Activated CD8-positive, alpha-beta T cell treated with anti-CD3 and anti-CD28 coated beads, Interleukin-2, amount 10 ng/mL, durations not matched to agents 7 days and 5 days (primary cell): ENCODE measurements at places on chromosomes 3 and 15. TPM values are rescaled to one million over a fixed set of nuclear protein-coding genes. Genes with fewer than 3 reads are reported as not detected.

DNA sequence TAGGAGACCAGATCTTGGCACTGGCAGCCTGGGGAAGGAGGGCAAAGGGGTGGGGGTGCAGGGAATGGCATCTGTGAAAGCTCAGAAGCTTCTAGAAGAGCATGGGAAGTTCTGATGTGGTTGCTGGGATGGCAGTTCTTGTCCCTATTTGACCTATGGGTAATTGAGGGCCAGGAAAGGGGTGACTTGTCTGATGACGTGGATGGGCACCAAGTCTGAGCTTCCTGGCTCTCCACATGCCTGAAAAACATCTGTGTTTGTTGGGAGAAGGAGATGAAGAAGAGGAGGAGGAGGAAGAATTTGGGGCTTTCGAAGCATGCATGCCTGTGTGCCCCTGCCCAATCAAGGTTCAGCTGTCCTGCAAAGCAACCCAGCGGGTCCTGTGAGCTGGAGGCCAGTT is 158.8 kb downstream of the SMAD6 start:
- no peak for DNase-seq

DNA sequence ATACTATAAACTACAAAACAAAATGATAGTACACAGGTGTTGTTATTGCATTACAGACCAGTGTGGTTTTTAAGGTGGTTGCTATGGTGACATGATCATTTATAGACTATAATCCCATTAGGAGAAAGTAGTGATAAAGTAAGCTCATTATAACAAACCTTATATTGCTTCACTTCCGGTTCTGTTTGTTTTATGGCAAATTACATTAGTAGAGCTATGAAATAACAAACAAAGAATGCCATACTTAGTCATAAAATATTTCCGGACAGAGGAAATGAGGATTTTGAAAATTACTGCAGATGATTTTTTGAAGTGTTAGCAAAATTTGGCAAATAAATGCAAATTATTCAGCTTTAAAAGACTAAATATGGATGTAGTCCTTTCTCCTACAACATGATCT is 640.4 kb upstream of the ARPP21 start:
- DNase-seq, result no peak

Gene CCR1
- 41.4 TPM for total RNA-seq

DNA sequence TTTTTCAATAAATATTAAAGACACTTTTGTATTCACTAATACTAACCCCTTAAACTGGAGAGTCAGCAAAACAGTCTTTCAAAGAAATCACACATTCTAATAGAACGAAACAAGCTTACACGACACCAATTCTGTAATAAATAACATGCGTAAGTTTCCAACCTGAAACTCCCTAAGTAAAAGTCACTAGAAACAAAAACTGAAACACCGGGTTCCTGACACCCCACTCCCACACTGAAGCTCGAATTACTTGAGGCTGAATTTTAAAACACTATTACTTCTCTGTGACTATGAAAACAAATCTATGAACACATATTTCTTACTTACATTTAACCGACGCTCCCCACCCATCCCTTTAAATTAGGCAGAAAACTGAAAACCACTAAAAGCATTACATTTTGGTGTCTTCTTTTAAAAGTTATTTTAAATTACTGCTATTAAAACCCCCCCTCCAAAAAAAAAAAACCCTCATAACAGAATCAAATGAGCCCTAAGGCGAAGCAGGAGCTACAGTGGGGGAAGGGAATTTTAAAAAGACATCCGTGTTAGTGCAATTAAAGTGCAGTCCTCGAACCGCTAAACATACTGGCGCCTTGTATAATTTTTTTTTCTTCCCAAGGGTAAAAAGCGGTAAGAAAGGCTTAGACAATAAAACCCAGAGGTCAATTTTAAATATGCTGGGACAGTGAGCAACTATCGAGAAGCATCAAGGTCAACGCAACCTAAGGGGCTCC is 878 bp downstream of the SPPL2A start:
- DNase-seq, result peak; percentile 33

Gene UBP1
- total RNA-seq, result 64.6 TPM

DNA sequence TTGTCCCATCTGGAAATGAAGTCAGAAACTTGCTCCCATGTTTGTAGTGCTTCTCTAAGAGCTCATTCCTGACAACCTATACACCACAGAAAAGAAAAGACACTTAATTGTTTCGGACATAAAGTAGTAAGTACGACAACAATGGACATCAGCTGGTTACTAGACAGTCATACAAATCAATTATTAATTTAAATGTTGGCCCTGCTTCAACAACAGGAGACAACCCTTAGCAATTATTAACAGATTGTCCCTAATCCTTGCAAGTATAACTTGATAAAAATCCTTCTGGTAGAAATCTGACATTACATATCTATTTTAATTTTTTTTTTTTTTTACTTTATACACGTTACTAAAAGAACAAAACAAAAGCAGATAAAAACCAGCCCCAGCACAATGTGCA is 29.8 kb downstream of the ERICH6 start:
- DNase-seq, result no peak

DNA sequence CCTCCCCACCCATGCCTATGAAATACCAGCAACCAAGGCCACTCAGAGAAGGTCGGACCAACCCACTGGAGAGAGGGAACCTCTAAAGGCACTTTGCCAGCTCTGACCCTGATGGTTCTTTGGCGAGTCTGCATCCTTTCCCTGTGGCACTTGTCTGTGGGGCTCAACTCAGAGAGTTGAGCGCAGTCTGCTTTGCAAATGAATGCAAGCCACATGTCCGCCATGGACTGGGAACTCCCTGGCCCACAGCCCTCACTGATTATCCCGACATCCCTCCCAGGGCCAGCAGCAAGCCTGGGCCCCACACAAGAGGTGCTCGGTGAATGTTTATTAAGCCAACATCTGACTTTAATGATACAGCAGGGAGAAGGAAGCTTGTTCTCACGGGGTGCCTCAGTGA is 55.5 kb upstream of the HES1 start:
- DNase-seq, result no peak

DNA sequence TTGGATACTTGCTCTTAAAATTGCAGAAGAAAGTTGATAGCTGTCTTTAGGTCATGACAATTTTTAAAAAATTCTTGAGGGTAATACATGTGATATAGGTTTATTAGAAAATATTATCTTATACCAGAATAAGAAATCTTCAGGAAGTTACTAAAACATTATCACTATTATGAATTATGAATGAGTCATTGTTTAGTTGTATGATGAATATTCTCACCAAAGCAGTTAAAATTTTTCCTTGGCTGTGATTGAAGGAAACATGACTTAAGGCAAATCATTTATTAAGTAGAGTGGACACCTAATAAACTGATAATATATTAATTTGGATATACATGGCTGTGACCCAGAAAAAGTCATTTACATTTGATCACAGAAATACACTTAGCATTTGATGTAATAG is 30.1 kb downstream of the APPL1 start:
- no peak for DNase-seq
